ENCODE measurements at places on chromosomes 7 and 10. TPM values are rescaled to one million over a fixed set of nuclear protein-coding genes. Genes with fewer than 3 reads are reported as not detected.
A peak's percentile ranks its signal among the peaks of the same experiment; 100 is the strongest.

DNA sequence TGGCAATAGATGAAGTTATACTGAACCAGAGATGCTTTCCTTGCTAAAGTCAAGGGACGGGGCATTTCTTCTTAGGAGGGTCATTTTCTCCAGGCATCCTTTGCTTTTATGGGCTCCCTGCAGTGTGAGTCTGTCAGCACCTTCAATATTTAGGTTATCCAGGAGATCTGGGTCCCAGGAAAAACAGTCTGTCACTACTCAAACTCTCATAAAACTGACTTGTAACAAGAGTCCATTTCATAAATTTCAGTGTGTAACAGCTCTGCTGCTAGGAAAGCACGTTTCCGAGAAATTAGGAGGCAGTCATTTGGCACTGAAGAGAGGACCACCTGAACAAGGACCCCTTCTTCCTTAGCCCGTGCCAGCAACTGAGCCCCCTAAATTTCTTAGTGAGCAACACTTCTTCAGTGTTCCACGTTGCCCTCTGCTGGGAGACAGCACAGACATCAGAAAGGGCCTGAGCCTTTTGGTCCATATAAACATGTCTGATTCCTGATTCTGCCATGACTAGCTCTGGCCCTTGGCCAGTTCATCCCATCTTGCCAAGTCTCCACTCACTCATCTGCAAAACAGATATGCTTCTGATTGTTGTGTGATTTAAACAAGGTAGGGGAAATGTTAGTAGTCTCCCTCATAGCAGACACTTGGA, 7.2 kb downstream of the GCC1 start:
- H3K27me3 ChIP-seq, result no peaks in the 10 kb centered on the region
- H3K4me1 ChIP-seq, result peaks cover 27% of the 10 kb centered on the region
- no peak overlapping the region for H3K27ac ChIP-seq
- peak; percentile 12 for DNase-seq
- peaks cover 6% of the 10 kb centered on the region for H3K36me3 ChIP-seq
- H3K4me3 ChIP-seq, result no peak overlapping the region

GRCh38 chr10:101047268-101047667, 14.5 kb upstream of the KAZALD1 start:
- H3K4me3 ChIP-seq, result no peak overlapping the region
- H3K27me3 ChIP-seq, result no peaks in the 10 kb centered on the region
- no peaks in the 10 kb centered on the region for H3K36me3 ChIP-seq
- peaks cover 32% of the 10 kb centered on the region for H3K4me1 ChIP-seq
- DNase-seq, result no peak
- no peak overlapping the region for H3K27ac ChIP-seq

DNA sequence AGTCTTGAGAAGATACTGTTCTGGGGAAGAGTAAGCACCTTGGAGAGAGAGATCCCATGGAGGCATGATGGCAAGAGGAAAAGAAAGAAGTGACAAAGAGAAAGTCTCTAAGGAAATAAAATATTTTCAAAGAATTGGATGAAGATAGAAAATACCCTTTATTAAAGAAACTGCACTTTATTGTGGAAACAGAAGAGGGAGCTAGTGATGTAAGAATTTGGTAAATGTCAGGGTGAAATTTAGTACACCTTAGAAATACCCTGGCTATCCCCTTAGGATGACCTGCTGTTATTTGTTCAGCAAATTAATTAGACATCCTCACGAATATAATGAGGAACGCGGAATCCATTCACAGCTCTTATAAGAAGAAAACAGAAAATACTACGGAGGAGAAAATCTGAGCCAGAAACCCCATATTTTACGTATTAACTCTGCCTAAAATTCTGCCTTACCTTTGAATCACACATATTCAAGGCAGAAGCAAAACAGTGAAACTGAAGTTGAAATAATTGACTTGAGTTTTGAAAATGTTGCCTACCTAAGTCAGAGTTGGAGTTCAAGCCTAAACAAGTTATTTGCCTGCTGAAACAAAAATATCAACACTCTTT, 90.7 kb downstream of the TFPI2 start:
- no peak overlapping the region for H3K27ac ChIP-seq
- DNase-seq, result no peak
- H3K36me3 ChIP-seq, result no peaks in the 10 kb centered on the region
- no peaks in the 10 kb centered on the region for H3K4me1 ChIP-seq
- no peaks in the 10 kb centered on the region for H3K27me3 ChIP-seq

GRCh38 chr7:75716992-75717626, 21.6 kb downstream of the HIP1 start:
- H3K36me3 ChIP-seq, result no peaks in the 10 kb centered on the region
- H3K27ac ChIP-seq, result no peak overlapping the region
- H3K4me3 ChIP-seq, result no peak overlapping the region
- H3K27me3 ChIP-seq, result no peaks in the 10 kb centered on the region

Gene YKT6
- total RNA-seq, result 37.6 TPM

Gene GARIN1A
- 0.52 TPM for total RNA-seq

Gene EVX1
- total RNA-seq, result not detected

Gene CTAGE8
- not detected for total RNA-seq

Data from body of pancreas (tissue), 4 donors.